ENCODE measurements at places on chromosomes 2 and 18.

DNA sequence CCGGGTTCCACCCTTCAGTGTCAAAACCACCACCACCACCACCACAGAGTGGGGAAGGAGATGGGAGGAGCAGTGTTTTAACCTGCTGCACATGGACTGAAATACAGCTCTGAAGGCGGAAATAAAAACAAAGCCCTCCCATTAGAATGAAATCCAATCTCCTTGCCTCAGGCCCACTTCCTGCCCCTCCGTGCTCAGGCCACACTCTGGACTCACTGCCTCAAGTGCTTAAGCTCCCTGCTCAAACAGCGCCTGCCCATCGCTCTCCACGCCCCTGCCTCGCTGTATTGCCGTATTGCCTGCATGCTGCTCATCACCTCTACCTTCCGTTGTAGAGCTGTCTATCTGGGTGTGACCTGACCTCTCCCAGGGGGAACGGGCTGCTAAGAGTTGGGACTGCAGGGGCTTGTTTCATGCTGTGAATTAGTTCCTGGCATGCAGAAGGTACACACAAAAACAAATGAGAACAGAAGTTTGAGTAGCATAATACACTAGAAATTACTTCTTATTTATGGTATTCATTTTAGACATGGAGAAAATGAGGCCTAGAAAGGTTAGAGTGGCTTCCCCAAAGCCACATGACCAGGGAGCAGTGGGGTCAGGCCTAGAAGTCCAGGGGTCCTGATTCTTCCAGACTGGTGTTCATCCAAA, 31.6 kb upstream of the NEB start:
- no peak for DNase-seq

GRCh38 chr2:125746321-125747164, 909.4 kb upstream of the GYPC start:
- DNase-seq, result no peak

- no peak for DNase-seq
These were observed 119.7 kb upstream of the RMP24 start for GRCh38 chr18:35852786-35853185.

DNA sequence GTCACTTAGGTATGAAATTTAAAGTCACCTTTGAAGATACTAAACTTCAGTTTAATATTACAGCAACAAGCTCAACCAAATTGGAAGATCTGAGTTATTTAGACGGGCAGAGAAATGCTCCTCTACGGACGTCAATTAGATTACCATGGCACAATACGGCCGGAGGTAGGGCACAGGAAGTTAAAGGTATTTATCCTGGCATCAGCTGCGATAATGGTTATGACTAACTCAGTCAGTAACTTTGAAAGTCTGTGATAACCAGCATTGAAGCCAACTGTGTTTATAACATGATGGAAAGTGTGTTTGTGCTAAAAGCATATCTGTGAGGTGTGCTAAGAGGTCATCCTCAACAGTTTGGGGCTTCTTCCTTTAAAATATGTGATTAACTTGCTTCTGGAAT, 117.3 kb downstream of the WDSUB1 start:
- no peak for DNase-seq

DNA sequence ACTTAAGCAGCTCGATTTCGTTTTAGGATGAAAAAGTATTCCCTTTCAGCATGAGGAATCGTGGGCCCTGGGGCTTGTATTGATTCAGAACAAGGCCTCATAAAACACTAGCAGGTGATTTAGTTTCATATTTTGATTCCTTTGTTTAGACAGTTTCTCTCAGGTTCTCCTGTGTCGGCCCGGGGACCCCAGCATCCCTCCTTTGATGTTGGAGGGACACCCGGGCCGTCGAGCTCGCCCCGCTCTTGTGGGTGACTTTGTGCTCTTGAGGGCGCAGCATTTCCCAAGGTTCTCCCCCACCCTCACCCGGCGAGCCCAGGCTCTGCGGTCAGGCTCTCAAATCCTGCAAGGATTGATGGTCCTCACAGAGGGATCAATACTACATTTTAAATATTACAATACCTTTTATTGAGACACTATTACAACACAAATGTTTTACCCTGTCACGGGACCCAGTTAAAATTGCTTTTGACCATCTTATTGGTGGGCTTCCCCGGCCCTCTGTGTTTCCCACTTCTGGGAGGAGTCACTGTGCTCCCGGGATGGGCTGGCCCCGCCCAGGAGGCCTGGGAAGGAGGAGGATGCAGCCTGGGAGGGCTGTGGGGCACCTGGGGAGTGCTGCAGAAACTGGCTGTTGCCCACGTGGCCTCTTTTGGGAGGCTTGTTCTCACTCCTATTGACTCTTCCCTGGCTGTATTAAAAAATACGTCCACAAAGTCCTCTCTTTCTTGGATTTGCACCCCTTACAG, 222.6 kb downstream of the INSIG2 start:
- DNase-seq, result no peak

DNA sequence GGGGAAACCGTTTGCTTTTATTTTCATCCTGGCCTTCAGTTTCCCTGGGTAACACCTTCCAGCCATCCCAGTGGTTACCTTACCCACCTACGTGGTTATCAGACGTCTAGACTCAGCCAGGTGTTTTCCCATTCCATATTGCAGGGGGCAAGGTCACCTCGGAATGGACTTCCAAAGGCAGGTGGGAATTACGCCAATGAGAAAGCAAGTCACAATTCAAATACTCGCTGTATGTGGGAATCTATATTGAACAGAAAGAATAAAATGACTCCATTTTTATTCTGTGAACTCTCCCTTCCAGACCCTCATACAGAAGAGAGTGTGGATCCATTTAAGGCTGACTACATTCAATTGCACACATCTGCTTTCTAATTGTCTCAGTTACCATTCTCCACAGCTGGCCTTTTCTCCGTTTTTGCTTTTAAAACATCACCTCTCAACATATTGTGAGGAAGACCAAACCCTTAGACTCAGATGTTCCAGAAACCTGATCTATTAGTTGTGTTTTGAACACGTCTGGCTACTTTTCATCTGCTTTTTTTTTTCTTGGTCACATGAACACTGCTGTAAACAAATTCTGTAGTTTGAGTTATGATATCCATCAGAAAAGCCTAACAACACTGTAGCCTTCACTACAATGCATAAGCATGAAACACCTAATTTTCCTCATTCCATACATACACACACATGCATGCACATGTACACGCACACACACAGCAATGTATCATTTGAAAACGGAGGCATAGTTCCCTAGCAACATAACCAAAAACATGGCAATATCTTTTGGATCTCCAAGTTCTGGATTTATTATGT, 59.8 kb downstream of the BCL2 start:
- no peak for DNase-seq

DNA sequence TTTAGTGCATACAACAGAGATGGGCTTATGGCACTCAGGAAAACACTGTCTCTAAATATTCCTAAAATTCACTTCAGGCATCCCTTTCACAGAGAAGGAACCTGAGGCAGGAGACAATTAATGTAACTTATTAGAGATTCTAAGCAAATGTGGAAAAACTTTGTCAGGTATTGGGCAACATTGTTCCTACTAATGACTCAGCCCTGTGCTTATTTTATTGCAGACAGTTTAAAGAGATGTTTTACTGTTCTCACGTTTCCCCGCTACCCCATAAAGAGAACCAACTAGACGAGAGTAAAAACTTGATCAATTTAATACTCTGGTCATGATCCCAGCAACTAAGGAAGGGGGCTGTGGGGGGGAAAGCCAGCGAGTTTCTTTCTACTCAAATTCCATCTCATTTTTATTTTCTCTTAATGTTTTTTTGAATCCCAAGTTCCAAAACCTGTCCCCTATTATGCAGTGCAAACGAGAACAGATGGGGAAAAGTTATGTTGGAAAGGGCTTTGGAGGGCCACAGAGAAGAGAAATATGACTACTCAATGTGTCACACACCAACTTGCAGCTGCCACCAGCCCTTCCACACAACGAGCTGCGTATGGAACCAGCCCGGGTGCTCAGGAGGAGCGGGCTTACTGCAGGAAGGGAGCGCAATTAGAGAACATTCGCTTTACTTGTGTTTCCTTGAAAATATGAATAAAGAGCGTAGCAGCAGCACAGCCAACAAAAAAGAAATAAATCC, 18.7 kb upstream of the ACVR1 start:
- peak; percentile 39 for DNase-seq

DNA sequence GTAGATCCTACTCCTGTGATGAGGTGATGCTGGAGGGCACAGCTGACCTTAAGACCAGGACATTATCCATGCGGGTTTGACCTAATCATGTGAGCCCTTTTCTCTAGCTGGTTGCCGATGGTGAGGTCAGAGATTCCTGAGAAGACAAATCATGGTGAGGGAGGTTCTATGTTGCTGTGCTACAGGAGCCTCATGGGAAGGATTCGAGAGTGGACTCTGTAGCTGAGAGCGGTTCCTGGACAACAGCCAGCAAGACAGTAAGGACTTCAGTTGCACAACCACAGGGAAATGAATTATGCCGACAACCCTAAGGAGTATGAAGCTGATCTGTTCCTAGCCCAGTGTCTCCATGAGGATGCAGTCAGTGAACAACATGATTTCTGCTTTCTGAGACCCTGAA, 80.4 kb downstream of the EPB41L3 start:
- DNase-seq, result no peak

DNA sequence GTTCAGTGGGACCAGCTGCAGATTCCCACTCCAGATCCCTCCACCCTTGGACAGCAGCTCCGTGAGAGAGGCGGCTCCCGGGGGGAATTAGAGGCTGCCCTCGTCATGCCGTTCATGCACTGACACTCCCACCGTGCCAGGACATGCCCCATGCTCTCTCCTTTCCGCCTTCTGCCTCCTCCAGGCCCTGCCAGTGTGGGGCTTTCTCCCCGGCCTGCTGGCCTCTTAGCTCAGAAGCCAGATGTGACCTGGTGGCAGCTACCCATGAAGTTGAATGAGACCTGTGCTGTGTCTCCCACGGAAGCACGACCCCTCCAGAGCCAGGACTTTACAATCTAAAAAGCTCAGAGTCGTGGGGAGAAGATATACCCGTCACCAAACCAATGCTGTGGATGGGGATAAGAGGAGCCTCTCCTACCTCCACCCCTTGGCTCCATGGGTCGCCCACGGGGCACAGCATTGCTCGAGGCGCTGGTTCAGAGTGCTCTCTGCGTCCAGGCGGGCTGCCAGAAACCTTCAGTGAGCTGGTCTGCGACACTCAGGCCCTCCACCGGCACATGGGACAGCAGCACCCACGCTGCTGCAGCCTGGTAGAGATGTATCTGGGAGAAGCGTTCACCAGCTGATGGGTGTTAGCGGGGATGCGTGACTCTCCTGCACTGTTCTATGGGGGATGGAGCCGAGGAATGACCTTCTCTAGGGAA, 111.0 kb upstream of the GPC1 start:
- no peak for DNase-seq

GRCh38 chr2:67954093-67954748, 108.6 kb downstream of the C1D start:
- no peak for DNase-seq

DNA sequence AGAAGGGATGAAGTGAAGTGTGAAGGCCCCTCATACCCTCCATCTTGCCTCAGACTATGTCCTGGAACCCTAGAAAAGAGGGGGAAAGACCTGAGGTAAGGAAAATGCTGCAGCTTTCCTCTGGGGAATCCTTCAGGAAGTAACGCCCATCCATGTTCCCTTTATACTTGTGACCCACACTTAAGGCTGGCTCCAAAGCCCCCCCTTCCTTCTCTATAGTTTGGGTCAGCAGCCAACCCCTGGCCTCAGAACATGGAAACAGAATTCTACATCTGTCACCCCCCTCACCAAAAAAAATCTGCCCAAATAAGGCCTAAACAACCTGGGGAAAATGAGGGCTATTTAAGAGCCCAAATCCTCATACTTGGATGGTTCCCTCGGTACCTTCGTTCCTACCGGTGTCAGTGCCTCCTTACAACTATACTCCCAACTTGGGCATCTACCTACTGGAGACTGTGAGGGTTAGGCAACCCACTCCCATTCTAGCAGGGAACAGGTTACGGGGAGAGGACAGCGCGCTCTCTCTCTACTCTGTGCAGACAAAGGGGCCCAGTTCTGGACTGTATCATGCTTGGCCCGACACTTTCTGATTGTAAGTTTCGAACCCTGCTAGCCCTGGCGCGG, 689 bp downstream of the OST4 start:
- no peak for DNase-seq

Measured in common myeloid progenitor, CD34-positive (primary cell).